ENCODE measurements at places on chromosomes 2 and 18. TPM values are rescaled to one million over a fixed set of nuclear protein-coding genes. Genes with fewer than 3 reads are reported as not detected.

Gene PROC
- total RNA-seq: 8.9 TPM

Gene IL18RAP
- total RNA-seq: 2.5 TPM

Gene EDAR
- total RNA-seq: 4.8 TPM

- DNase-seq: no peak
These were observed 203.9 kb downstream of the PRKCE start for GRCh38 chr2:45855374-45855773.

GRCh38 chr2:239778042-239778851 lies 246.9 kb downstream of the NDUFA10 start:
- peak; percentile 65 for DNase-seq

GRCh38 chr2:38622210-38622609 lies 19.5 kb upstream of the HNRNPLL start:
- no peak for DNase-seq

DNA sequence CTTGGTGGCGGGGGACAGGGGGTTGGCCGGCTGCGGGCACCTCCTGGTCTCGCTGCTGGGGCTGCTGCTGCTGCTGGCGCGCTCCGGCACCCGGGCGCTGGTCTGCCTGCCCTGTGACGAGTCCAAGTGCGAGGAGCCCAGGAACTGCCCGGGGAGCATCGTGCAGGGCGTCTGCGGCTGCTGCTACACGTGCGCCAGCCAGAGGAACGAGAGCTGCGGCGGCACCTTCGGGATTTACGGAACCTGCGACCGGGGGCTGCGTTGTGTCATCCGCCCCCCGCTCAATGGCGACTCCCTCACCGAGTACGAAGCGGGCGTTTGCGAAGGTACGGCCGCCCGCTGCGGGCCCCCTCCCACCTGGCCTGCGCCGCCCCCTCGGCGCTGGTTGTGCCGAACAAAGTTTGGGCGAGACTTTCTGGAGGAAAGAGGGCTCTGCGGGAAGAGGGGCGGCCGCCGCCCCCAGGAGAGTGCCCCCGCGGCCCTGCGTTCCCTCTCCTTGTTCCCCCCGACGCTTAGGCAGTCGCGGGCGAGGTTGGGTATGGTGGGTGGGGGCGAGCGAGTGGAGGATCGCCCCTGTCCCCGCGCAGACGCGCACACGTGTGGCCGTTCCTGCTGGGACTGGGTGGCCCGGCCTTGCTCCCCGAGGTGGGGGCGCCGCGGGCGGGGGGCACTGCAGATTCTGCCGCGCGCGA lies 866 bp downstream of the CRIM1 start:
- peak; percentile 77 for DNase-seq

GRCh38 chr18:37443325-37444055 lies 122.1 kb downstream of the CELF4 start:
- DNase-seq: no peak

- no peak for DNase-seq
These were observed 30.8 kb downstream of the AOX1 start for GRCh38 chr2:200616656-200617055.

DNA sequence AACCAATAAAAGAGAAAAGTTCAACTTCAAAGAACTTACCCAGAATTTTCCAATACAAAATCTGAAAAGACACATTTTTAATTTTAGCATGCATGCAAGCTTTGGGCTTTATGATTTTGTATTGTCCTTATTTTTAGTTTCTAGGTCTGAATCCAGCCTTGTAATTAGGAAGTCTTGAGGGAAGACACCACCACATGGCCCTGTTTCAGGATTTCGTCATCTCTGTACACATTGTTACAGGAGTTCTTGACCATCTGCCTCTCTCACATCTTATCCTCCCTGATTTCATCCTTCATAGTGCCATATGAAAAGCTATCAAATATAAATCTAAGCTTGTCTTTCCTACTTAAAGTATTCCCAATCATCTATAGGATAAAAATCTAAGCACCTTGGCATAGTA lies 176.1 kb downstream of the TXNL1 start:
- no peak for DNase-seq
